ENCODE measurements at places on chromosomes 12 and 14.

DNA sequence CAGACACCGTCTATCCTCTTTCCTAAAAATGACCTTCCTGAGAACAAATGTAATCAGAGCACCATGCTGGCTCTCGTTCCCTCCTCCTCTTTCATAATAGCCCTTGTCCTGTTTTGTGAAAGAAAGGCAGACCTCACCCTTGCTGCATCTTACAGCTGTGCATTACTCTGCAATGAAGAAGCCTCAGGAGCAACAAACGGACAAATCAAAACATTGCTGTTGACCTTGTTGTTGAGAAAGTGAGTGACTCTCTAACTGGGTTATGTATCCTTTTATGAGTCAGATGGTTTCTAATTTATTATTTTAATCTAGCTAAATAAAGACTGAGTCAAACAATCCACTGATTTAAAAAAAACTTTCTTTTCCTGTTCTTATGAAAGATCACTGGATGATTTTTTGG lies 180.9 kb downstream of the RPS29 start:
- peak; percentile 55 for DNase-seq

DNA sequence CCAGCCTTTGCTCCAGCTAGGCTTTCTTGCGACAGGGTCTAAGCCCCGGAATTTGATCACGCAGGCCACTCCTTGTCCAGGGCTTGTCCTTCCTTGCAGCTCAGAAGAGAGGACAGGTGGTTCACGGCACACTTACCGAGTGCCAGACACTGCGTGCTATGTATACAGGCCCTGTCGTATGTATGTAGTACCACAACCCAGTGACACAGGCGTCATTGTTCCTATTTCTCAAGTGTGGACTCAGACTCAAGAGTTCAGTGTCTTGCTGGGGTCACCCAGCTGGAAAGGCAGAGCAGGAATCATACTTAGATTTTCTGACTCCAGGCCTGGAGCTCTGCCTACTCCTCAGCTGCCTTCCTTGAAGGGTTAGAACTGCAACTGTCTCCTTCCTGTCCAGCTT lies 153.9 kb downstream of the SMOC1 start:
- no peak for DNase-seq

DNA sequence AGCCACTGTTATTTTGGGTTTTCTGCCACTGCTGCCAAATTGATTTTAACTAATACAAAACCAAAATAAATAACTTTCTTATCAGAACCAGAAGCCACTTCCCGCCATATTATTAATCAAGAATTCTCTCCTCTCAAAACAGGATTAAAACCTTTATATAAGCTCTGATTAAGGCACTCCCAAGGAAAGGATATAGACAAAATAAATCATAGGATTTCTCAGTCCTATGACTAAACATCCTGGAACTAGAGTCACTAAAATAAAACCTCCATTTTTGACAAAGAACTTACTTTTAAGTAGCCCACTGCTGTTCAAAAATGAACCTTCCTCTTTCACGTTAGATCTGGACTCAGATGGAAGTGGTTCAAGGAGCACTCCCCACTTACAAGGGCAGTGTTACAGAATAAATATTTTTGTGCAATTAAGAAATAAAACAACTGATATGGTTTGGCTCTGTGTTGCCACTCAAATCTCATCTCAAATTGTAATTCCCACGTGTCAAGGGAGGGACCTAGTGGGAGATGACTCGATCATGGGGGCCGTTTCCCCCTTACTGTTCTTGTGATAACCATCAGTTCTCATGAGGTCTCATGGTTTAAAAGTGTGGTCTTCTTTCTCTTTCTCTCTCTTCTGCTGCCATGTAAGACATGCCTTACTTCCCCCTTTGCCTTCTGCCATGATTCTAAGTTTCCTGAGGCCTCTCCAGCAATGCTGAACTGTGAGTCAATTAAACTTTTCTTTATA lies 26.4 kb downstream of the GXYLT1 start:
- no peak for DNase-seq

DNA sequence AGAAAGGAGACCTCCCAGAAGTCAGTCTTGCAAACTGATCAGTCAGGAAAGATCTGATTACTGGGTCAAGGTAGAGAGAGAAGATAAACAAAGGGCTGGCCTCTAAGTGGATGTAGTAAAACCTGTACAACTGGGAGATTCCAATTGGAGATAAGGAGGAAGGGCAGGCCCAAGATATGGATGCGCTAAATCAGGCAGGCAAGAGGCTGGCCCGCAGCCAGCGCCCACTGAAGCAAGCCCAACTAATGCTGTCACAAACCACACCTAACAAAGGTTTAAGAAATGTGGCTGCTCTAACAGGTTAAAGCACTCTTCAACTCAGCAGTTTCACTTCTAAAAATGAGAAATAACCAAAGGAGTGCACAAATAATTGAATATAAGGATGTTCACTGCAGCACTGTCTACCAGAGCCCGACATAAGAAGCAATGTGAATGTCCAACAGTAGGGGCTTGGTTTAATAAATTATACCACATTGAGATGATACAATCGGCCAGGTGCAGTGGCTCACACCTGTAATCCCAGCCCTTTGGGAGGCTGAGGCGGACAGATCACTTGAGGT lies 4.7 kb downstream of the GLTP start:
- no peak for DNase-seq

- peak; percentile 49 for DNase-seq
Measured at GRCh38 chr12:55019784-55020183, at the start of gene NEUROD4. TSS of gene NEUROD4 (plus strand) at chr12:55019974. CDS start at chr12:55026440, 6,466 bp downstream.
